ENCODE measurements at places on chromosomes 12 and 14. TPM values are rescaled to one million over a fixed set of nuclear protein-coding genes. Genes with fewer than 3 reads are reported as not detected.

GRCh38 chr12:105574056-105574715, 243.7 kb downstream of the C12orf75 start:
- no peaks in the 10 kb centered on the region for H3K4me1 ChIP-seq
- H3K27me3 ChIP-seq = no peaks in the 10 kb centered on the region
- no peak overlapping the region for H3K4me3 ChIP-seq
- H3K27ac ChIP-seq = no peak overlapping the region

GRCh38 chr14:54085841-54086240, 129.2 kb upstream of the BMP4 start:
- no peaks in the 10 kb centered on the region for H3K27me3 ChIP-seq
- DNase-seq = no peak
- H3K4me3 ChIP-seq = no peak overlapping the region
- no peak overlapping the region for H3K27ac ChIP-seq

GRCh38 chr14:69518289-69519101, 34.0 kb downstream of the PLEKHD1 start:
- no peaks in the 10 kb centered on the region for H3K27me3 ChIP-seq
- H3K4me3 ChIP-seq = no peak overlapping the region
- no peak for DNase-seq
- H3K36me3 ChIP-seq = no peaks in the 10 kb centered on the region

DNA sequence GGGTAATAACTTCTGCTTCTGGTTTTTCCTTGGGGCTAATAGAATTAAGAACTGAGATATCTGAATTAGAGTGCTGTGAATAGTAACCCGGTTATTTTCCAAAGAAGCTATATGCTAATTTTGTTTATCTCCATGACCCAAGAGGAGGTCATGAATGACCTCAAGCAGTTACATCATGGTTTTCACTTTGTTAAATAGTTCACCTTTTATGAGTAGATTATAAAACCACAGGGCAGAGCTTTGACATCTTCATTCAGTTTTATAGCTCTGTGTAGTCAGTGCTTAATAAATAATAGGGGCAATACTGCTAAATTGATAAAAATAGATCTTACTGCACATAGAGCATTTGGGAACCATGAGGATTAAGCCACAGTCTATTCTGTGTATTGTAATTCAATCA, 462.2 kb downstream of the LRIG3 start:
- H3K4me3 ChIP-seq = no peak overlapping the region
- H3K36me3 ChIP-seq = no peaks in the 10 kb centered on the region
- no peaks in the 10 kb centered on the region for H3K27me3 ChIP-seq
- H3K27ac ChIP-seq = no peak overlapping the region
- no peaks in the 10 kb centered on the region for H3K4me1 ChIP-seq

GRCh38 chr12:48651681-48652080, 30.4 kb downstream of the KANSL2 start:
- H3K27ac ChIP-seq = no peak overlapping the region
- peaks cover 18% of the 10 kb centered on the region for H3K36me3 ChIP-seq
- no peak overlapping the region for H3K4me3 ChIP-seq
- no peaks in the 10 kb centered on the region for H3K27me3 ChIP-seq

DNA sequence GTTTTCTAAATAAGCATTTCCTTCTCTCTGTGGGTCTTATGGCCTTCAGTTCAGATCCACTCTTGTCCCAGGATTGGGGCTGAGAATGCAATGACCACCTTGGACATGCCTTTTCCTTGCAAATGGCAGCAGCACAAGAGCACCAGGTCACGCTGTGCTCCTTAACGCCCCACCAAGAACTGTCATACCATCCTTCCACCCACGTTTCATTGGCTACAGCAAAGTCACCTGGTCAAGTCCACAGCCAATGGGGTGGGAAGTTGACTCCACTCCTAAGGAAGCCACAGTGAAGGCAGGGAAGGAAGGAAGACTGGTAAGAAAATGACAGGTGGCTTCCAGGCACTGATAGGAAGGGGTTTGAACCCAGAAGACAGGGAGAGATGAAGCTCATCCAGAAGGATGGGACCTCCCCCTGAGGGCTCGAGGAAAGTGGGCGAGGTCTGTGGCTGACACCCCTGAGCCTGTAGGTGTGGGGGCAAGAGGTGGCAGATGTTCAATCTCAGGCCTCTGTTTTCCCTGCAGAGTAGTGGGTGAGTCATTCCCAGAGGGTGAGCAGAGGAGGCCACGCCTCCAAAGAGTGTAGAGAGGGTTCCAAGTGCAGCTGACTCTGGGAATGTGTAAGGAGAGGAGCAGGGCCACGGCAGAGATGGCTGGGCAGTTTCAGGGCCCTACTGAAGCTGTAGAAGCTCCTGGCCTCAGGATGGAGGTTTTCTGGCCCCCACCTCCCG, 113.5 kb upstream of the VRK1 start:
- no peaks in the 10 kb centered on the region for H3K27me3 ChIP-seq
- no peak overlapping the region for H3K27ac ChIP-seq
- H3K4me1 ChIP-seq = no peaks in the 10 kb centered on the region
- H3K36me3 ChIP-seq = no peaks in the 10 kb centered on the region

GRCh38 chr12:12099102-12099501, 28.4 kb downstream of the BCL2L14 start:
- no peaks in the 10 kb centered on the region for H3K36me3 ChIP-seq
- H3K27me3 ChIP-seq = no peaks in the 10 kb centered on the region
- no peak overlapping the region for H3K4me3 ChIP-seq
- no peak overlapping the region for H3K27ac ChIP-seq

The CNTN1 gene
- total RNA-seq = 0.77 TPM

The ADCY4 gene
- total RNA-seq = 10.2 TPM

The TPPP2 gene
- 0.94 TPM for total RNA-seq

DNA sequence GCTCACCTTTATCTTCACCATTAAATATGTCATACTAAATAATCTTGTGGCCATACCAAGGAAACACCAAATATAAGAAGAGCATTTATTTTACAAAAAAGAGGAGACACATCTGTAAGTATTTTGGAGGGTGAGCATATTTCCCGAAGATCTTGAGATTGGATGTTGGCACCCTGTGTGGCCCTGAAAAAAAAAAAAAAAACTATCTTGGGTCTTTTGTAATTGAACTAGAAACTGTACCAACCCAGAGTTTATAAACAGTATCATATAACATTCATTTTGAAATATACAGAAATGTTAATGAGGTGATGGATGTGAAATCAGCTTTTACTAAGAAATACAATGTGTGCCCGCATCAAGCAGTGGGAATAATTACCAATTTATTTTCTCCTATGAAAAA, 104.0 kb upstream of the FRMD6 start:
- DNase-seq = no peak
- no peak overlapping the region for H3K27ac ChIP-seq
- H3K4me3 ChIP-seq = no peak overlapping the region
- H3K36me3 ChIP-seq = no peaks in the 10 kb centered on the region
- H3K27me3 ChIP-seq = no peaks in the 10 kb centered on the region

GRCh38 chr14:79911744-79912143, 299.6 kb downstream of the DIO2 start:
- no peak for DNase-seq
- H3K4me1 ChIP-seq = no peaks in the 10 kb centered on the region
- H3K4me3 ChIP-seq = no peak overlapping the region
- H3K27me3 ChIP-seq = no peaks in the 10 kb centered on the region
- H3K36me3 ChIP-seq = no peaks in the 10 kb centered on the region
- no peak overlapping the region for H3K27ac ChIP-seq

The STAC3 gene
- 2.7 TPM for total RNA-seq

The ST8SIA1 gene
- 1.2 TPM for total RNA-seq

The CLMN gene
- 105 TPM for total RNA-seq

- no peaks in the 10 kb centered on the region for H3K27me3 ChIP-seq
- H3K36me3 ChIP-seq = no peaks in the 10 kb centered on the region
- no peaks in the 10 kb centered on the region for H3K4me1 ChIP-seq
- DNase-seq = no peak
- no peak overlapping the region for H3K27ac ChIP-seq
- no peak overlapping the region for H3K4me3 ChIP-seq
Observed at GRCh38 chr12:20520532-20520931, 152.2 kb downstream of the PDE3A start.

DNA sequence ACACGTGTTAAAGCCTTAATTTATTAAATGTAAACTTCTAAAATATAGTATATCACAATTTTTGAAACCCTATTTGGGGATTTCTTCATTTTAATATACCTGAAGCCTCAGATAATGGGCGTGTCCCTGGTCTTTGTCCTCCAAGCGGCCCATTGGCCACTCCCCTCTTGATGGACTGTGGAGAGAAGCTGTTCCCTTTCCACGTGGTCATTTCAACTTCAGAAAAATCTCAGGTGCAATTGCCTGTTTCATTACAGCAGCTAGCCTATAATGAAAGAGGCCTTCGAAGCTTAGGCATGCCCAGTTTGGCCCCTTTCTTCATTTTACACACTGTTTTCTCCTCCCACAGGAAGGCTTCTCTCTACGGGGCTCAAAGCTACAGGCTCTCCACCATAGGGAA, 131.4 kb upstream of the ARHGAP5 start:
- H3K27ac ChIP-seq = peak overlapping the region; percentile 83
- peak; percentile 54 for DNase-seq
- H3K27me3 ChIP-seq = no peaks in the 10 kb centered on the region
- no peaks in the 10 kb centered on the region for H3K36me3 ChIP-seq
- no peak overlapping the region for H3K4me3 ChIP-seq

All from colonic mucosa (tissue), 4 donors.